ENCODE measurements at places on chromosomes 3 and 15.

GRCh38 chr3:14889205-14889604 lies 58.2 kb upstream of the NR2C2 start:
- DNase-seq, result no peak

DNA sequence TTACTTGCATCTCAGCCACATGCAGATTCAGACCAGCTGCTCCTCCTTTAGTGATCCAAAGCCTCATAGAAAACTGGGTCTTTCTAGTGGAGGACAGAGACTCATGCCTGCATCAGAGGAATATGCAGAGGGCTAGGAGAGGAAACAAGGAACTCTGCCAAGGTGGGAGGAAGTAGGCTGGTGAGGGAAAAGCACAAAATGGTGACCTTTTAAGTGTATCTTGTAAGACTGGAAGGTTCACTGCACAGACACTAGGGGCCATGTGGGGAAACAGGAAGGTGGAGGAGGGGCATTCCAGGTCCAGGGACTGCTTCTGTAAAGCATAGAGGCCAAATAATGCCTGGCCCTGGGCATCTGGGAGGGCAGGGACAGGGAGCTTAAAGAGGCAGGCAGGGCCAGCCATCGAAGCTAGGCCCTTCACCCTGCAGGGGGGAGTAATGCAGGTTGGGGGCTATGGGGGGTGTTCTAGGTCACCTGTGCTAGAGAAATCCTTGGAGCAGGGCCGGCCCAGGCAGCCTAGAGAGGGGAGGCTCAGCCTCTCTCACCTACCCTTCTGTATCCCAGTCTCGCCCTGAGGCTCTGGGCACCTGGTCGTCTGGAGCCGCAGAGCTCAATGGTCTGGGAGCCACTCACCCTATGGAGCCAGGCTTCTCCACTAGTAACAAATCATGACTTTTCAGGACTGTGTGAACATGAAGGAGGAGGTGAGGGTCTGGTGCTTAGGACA lies 117.7 kb downstream of the DNAJB8 start:
- DNase-seq, result no peak

DNA sequence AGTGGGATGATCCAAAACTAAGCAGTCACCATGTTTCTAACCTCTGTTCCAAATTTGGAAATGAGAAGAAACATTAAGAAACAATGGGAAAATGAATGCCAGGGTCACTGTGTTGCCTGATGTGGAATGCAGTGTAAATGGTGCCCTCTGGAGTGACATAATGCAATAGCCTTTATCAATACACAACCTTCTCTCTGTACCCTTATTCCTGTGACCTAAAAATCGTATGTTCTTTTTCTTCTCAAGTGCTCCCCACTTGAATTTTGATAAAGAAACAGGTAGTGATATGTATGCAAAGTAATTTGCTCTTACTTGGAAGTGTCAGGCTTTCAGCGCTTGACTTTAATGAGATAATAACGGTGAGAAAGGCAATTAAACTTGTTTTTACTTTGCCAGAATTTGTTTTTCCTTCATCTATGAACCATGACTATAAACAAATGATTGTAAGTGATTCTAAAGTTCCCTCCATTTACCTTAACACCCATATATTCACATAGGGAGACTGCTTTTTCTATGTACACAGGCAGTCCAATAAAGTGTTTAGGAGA lies 145.8 kb upstream of the THRB start:
- no peak for DNase-seq

DNA sequence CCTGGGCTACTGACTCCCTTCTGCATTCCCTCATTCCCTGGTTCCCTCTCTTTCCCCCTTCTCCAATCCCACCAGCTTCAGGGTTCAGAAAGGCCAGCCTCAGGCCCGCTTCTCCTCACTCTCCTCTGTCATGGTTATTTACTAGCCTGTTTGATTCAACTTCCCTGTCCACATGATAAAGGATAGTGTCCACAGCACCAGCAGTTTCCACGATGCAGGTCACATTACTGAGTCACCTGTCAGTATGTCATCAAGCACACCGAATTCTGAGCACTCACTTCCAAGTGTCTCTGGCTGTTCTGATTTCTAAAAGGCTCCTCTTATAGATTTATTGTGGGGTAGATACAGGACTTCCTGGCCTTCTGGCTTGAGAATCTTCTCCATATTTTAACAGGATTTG lies 96.6 kb upstream of the CTNNB1 start:
- no peak for DNase-seq

- DNase-seq, result no peak
Measured at GRCh38 chr15:48020166-48020565, 100.6 kb upstream of the SLC24A5 start.

- DNase-seq, result peak; percentile 71
Measured at GRCh38 chr15:25684521-25685431, 178.4 kb downstream of the ATP10A start.

GRCh38 chr3:53046171-53047170 lies 598 bp upstream of the SFMBT1 start:
- DNase-seq, result peak; percentile 57

- no peak for DNase-seq
Measured at GRCh38 chr3:71578054-71578751, 5.3 kb downstream of the FOXP1 start.

DNA sequence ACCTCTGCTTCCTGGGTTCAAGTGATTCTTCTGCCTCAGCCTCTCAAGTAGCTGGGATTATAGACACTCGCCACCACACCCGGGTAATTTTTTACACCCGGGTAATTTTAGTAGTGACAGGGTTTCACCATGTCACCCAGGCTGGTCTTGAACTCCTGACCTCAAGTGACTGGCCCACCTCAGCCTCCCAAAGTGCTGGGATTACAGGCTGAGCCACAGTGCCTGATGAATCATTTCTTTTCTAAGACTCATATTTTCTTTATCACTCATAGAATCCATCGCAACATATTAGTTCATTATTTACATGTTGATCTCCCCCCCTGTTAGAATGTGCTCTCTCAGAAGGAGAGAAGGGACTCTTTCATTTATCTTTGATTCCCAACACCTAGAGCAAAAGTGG lies 109.5 kb upstream of the PTPRG start:
- DNase-seq, result no peak

DNA sequence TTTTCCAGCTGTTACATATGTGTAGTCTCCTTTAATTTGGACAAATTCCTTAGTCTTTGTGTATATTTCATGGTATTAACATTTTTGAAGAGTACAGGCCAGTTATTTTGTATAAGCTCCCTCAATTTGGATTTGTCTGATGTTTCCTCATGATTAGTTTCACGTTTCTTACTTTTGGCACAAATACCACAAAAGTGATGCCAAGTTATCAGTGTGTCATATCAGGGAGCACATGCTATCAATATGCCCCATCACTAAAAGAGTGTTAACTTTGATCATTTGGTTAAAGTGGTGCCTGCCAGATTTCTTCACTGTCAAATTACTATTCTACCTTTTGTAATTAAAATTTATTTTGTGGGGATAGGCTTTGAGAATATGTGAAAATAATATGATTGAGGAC lies 14.6 kb downstream of the PCNP start:
- no peak for DNase-seq

- DNase-seq, result no peak
Measured at GRCh38 chr15:73981761-73982221, 10.3 kb downstream of the STOML1 start.

GRCh38 chr3:141094790-141095545 lies 43.8 kb downstream of the SPSB4 start:
- peak; percentile 72 for DNase-seq

DNA sequence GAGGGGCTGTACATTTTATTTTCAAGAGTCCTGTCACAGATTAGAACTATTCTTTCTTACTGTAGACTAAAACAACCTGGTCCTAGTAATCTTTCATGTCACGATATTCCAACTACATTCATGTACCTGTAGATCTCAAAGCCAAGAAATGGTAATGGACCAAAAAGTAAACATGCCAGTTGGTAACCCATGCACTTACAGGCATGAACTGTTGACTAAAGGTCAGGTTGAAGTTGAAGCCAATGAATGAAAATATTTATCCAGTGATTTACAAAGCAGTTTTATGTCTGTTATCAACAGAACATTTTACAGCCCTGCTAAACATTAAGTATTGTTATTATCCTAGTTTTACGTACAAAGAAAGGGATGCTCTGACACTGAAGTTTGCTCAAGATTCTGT lies 25.3 kb downstream of the LRRC57 start:
- DNase-seq, result no peak

- no peak for DNase-seq
Measured at GRCh38 chr3:76096836-76097588, 311.7 kb upstream of the ZNF717 start.

- peak; percentile 30 for DNase-seq
Measured at GRCh38 chr3:196843435-196844110, 24.1 kb upstream of the SENP5 start.

DNA sequence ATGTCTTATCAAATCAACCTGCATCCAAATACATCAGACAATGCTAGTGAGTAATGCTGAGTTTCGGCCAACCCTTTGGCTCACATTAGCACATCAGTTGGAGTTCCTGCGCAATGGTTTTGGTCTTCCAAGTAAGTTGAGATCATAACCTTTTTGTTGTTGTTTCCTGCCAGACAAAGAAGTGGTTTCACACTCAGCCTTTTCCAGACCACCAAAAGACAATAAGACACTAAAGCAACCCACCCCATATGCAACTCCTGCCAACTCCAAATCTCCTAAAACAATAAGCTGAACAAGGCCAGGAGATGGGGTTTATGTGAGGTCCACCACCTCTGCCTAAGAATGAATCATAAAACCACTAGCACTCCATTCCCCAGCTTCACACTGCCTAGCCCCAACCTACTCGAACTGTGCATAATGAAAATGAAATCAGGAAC lies 177.0 kb downstream of the ERC2 start:
- no peak for DNase-seq

DNA sequence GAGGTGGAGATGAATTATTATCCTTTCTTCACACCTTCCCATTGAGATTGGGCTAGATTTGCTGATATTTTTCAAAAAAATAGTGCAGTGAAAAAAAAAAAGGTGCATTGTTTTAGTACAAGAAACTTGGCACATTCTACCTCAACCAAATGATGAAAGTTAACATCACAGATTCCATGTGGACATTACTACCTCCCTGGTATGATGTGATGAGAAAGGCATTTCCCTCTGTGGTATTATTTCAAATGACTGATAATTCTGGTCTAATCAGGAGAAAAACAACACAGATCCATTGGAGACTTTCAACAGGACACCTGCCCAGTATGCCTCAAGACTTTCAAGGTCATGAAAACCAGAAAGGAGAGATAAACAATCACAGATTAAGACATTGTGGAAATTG lies 313.4 kb downstream of the BCHE start:
- DNase-seq, result no peak

- no peak for DNase-seq
Measured at GRCh38 chr3:143201045-143201444, 81.5 kb downstream of the CHST2 start.

DNA sequence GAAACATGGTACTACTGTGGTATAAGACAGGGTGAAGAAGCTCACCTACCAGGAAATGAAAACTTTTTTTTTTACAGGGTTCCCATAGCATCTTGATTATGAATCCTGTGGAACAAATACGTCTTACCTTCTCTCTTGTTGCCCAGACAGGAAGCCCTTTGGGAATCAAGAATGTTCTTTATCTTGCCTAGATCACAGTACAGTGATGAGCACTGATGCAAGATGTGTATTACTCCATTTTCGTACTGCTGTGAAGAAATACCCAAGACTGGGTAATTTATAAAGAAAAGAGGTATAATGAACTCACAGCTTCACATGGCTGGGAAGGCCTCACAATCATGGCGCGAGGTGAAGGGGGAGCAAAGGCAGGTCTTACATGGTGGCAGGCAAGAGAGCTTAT lies 281.3 kb downstream of the UBE2E2 start:
- no peak for DNase-seq

DNA sequence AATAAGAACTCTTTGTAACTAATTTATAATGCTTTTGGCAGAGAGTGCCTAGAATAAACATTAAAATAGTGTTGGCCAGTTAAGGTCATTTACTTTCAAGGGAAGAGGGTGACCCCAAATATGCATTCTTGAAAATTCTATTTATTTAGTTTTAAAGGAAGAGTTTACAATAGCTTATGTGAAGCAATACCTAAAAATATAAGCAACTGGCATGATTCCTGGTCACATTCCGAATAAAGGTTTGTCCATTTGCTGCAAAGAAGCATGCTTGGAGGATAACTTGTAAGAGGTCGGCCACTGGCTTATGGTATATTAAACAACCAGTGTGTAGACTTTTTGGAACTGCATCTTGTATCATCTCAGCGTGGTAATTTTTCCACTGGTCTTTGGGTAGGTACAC lies 10.2 kb downstream of the MITF start:
- DNase-seq, result no peak

DNA sequence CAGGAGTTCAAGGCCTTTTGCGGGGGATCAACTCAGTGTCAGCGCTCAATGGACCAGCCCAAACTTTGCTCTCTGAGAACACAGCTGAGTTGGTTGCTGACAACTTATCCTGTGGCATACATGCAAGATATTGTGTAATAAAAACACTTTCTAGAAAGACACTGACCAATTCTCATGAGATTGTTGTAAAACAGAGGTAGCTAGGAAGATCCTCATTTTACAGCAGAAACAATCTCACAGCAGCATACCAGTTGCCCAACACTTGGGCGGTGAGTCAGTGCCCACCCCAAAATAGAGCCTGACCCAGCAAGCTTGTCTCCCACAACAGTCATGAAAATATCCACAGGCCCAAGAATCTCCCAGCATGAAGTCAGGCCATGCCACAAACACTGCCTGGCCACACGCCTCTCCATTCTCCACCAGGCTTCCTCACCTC lies 18.2 kb downstream of the KLHL6 start:
- peak; percentile 73 for DNase-seq

DNA sequence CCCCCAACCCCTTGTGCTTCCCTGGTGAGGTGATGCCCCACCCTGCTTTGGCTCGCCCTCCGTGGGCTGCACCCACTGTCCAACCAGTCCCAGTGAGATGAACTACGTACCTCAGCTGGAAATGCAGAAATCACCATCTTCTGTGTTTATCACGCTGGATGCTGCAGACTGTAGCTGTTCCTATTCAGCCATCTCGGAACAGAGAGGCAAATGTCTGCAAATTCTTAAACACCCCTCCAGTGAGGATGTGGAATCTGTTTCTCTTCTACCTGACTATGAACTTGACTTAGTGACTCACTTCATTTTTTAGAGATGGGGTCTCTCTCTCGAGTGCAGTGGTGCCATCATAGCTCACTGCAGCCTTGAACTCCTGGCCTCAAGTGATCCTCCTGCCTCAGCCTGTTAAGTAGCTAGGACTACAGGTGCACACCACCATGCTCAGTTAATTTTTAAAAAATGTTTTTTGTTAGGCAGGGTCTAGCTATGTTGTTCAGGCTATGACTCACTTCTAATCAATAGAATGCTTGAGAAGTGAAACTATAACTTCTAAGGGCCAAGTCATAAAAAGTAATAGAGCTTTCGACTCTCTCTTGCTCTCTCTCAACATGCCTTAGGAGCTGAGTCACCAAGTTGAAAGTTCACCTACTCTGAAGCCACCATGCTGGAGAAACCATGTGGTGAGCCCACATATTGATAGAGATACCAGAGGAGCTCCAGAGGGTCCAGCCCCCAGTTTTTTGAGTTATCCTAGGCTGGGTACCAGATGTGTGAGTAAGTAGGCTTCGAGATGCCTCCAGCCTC lies 11.5 kb upstream of the PARP14 start:
- DNase-seq, result no peak

GRCh38 chr3:197256836-197257444 lies 41.5 kb downstream of the DLG1 start:
- DNase-seq, result no peak

- DNase-seq, result no peak
Measured at GRCh38 chr3:46280105-46280797, 38.0 kb downstream of the CCR3 start.
